Activated CD8-positive, alpha-beta memory T cell treated with anti-CD3 and anti-CD28 coated beads, Interleukin-2, amount 10 ng/mL, durations not matched to agents 7 days and 5 days (primary cell): ENCODE measurements at places on chromosomes 12 and 14. TPM values are rescaled to one million over a fixed set of nuclear protein-coding genes. Genes with fewer than 3 reads are reported as not detected.

Gene OTUB2
- total RNA-seq, result 3.4 TPM

Gene PLEKHD1
- 0.05 TPM for total RNA-seq

Gene GLTP
- 19.2 TPM for total RNA-seq

- no peaks in the 10 kb centered on the region for H3K27me3 ChIP-seq
- H3K4me3 ChIP-seq, result no peak overlapping the region
- H3K27ac ChIP-seq, result no peak overlapping the region
- no peaks in the 10 kb centered on the region for H3K4me1 ChIP-seq
These were observed 128.0 kb downstream of the KCNA5 start for GRCh38 chr12:5171701-5172100.

DNA sequence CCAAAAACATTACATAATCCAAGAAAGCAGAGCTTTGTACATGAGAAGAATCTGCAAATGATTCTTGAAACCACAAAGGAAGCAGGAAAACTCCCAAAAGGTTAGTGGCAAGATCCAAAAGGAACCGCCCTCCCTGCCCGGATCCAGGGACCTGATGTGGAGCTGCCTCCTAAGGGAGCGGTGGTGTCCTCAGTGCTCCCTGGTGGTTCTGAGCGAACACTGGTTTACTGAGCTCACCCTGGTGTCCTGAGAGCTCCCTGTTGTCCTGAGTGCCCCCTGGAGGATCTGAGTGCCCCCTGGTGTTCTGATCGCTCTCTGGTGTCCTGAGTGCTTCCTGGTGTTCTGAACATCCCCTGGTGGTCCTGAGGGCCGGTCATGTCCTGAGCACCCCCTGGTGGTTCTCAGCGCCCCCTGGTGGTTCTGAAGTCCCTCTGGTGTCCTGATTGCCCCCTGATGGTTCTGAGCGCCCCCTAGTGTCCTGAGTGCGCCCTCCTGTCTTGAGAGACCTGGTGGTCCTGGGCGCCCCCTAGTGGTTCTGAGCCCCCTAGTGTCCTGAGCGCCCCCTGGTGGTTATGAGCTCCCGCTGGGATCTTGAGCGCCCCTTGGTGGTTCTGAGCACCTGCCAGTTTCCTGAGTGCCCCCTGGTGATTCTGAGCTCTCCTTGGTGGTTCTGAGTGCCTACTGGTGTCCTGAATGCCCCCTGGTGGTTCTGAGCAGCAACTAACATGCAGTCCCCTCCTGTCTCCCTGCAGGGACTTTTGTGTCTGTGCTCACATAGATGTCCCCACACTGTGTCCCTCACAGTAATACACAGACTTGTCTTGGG is 891.1 kb downstream of the TMEM121 start:
- no peak overlapping the region for H3K27ac ChIP-seq
- H3K4me3 ChIP-seq, result no peak overlapping the region
- H3K4me1 ChIP-seq, result no peaks in the 10 kb centered on the region
- peaks cover 14% of the 10 kb centered on the region for H3K27me3 ChIP-seq

- no peak overlapping the region for H3K27ac ChIP-seq
- no peaks in the 10 kb centered on the region for H3K36me3 ChIP-seq
- H3K4me1 ChIP-seq, result no peaks in the 10 kb centered on the region
- no peaks in the 10 kb centered on the region for H3K27me3 ChIP-seq
- no peak for DNase-seq
These were observed 670.9 kb downstream of the DIO2 start for GRCh38 chr14:79540394-79540793.

- no peaks in the 10 kb centered on the region for H3K27me3 ChIP-seq
- no peak overlapping the region for H3K27ac ChIP-seq
- DNase-seq, result no peak
- H3K4me3 ChIP-seq, result no peak overlapping the region
- peaks cover 17% of the 10 kb centered on the region for H3K36me3 ChIP-seq
These were observed 30.1 kb downstream of the NRDE2 start for GRCh38 chr14:90301668-90302090.

DNA sequence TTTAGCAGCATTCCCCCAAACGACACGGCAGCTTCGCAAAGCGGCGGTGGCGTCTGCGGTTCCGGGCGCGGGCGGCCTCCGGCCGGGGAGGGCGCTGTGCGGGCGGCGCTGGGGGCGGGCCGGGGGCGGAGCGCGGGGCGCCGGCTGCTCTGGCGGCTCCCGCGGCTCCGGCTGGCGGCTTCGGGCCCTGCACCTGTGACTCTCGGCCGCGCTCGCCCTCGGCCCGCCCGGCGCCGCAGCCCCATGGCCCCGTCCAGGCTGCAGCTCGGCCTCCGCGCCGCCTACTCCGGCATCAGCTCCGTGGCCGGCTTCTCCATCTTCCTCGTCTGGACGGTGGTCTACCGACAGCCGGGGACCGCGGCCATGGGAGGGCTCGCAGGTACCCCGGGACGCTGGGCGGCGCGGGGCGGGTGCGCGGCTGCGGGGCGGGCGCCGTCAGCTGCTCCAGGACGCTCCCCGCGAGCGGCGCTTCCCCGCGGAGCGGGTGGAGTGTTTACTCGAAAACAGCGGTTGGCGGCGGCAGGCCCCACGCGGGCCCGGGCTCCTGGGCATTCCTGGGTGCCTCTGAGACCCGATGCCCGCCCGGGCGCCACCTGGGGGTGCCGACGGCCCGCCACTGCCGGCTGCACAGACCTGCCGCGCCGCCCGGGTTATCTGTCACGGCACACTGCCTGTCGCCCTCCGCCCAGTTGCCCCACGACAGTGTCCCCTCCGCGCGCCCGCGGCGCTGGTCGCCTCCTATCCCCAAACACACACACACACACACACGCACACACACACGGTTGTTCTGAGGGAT is at the start of gene SLC48A1:
Gene SLC48A1 (plus strand): TSS at position 177 of the 796 bp plus-strand sequence. CDS start 67 bp downstream, at position 244.
- peaks cover 15% of the 10 kb centered on the region for H3K27me3 ChIP-seq
- peaks cover 2% of the 10 kb centered on the region for H3K36me3 ChIP-seq
- H3K27ac ChIP-seq, result peak within 1 kb of the TSS; percentile 79
- peaks cover 41% of the 10 kb centered on the region for H3K4me1 ChIP-seq
- DNase-seq, result peak; percentile 69

DNA sequence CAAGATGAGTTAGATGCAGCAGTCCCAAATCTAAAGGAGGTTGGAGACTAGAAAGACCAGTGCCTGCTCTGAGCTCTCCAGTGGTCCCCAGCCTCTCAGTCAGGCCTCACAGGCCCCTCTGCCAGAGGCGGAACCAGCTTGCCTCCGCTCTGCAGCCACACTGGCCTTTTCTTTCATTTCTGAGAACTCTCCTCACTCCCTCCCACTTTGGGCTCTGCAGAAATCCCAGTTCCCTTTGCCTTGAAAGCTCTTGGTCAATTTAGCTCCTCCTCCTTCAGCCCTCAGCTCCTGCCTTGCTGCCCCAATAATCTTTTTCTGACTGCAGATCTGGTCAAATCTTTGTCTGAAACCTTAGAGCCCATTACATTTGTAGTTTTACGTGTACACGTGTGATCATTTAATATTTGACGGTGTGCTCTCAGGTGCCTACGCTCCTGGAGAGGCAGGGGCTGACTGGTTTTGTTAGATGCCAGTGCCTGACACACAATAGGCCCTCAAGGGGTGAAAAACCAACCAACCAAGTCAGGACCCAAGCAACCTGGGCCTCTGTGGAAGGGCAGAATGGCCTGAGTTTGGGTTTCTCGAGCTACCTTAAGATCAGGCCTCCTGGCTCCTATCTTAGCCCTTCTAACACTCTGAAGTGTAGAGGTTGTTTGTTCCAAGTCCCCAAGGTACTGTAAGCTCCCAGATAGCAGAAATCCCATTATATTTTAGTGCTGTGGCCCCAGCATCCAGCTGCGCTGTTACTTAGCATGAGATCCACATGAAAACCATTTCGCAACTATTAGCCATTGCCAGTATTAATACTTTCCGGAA is 1.1 kb upstream of the NUDT4 start:
- no peak for DNase-seq
- peak overlapping the region; percentile 72 for H3K4me3 ChIP-seq
- no peak overlapping the region for H3K27ac ChIP-seq
- H3K27me3 ChIP-seq, result peaks cover 7% of the 10 kb centered on the region

DNA sequence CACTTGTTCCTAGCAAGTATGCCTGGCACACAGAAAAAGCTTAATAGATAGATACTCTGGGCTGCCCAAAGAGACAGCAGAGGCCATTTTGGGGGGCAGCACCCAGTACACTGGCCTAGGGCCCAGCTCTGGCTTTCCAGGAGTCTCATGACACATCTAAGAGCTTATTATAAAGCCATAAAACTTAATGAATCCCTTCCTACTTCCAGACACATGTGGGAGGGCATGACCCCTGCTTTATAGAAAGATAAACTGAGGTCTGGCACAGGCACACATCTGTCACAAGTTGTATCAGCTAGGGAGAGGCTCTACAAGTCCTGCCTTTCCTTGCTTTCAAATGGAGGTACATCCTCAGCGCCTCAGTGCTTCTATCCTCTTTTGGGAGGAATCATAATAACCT is 27.1 kb downstream of the FMNL3 start:
- no peaks in the 10 kb centered on the region for H3K36me3 ChIP-seq
- H3K4me1 ChIP-seq, result peaks cover 35% of the 10 kb centered on the region
- H3K27ac ChIP-seq, result no peak overlapping the region
- no peaks in the 10 kb centered on the region for H3K27me3 ChIP-seq
- no peak overlapping the region for H3K4me3 ChIP-seq

DNA sequence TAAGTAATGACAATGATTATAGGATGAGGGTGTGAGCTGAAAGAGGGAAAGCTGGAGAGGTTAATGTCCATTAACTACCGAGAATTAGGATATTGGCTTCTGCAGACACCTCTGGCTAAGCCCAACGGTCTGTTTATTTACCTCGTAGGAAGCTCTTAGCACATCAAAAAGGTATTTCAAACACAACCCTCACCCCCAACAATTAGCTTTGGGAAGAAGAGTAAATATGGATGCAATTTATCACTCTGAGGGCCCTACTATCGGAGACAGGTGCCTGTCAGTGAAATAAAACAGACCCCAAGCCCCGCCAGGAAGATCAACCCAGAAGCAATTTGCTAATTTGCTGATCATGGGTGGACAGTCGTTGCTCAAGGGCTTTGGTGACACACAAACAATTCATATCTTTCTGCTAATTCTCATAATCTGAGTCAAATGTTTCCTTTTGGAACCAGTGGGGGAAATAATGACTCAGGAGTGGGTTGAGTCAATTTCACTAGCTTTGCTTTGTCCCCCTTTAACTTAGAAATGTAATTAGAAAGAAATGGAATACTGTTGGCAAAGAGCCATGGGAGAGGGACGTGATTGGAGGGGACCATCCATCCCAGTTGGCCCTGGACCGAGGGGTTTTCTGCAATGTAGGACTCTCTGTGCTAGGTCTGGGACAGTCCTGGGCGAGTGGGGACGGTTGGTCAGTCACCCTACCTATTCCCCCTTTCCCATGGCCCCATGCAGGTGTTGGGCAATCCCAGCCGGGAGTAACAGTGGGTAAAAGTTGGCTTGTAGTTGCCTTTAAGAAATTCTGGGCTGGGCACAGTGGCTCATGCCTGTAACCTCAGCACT is 99.1 kb upstream of the MED13L start:
- peaks cover 18% of the 10 kb centered on the region for H3K27me3 ChIP-seq
- H3K36me3 ChIP-seq, result no peaks in the 10 kb centered on the region
- peaks cover 18% of the 10 kb centered on the region for H3K4me1 ChIP-seq
- H3K27ac ChIP-seq, result no peak overlapping the region

- no peaks in the 10 kb centered on the region for H3K4me1 ChIP-seq
- DNase-seq, result no peak
- H3K36me3 ChIP-seq, result no peaks in the 10 kb centered on the region
These were observed 180.3 kb downstream of the DICER1 start for GRCh38 chr14:94977016-94977415.

DNA sequence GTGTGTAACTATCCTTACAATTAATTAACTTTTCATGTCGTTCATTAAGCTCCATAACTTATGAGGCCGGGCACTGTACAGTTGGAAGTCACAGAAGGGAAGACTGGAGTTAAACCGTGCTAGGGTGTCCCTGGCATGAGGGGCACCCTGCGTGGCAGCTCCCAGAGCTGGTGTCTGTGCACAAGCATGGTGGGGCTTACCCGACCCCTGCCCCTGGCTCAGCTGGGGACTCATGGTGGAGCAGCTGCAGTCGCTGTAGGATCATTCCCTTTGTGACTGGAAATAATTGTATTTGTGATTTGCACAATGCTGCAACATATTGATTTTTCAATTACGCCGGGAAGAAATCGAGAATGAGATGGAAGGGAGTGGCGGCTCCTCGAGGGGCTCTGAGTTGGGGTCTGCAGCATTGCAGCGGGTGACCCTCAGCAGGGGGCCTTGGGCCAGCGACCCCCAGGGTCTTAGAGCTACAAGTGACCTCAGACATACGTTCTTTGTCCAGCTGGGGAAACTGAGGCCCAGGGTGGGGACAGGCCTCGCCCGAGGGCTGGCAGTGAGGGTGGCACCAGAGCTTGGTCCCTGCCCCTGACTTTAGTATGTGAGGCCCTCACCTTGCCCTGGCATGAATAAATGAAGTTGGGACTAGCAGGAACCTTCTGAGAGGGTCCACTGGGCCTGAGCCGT is 125.4 kb downstream of the KIF26A start:
- peaks cover 16% of the 10 kb centered on the region for H3K27me3 ChIP-seq
- no peaks in the 10 kb centered on the region for H3K36me3 ChIP-seq
- H3K27ac ChIP-seq, result no peak overlapping the region
- no peaks in the 10 kb centered on the region for H3K4me1 ChIP-seq
- no peak for DNase-seq

DNA sequence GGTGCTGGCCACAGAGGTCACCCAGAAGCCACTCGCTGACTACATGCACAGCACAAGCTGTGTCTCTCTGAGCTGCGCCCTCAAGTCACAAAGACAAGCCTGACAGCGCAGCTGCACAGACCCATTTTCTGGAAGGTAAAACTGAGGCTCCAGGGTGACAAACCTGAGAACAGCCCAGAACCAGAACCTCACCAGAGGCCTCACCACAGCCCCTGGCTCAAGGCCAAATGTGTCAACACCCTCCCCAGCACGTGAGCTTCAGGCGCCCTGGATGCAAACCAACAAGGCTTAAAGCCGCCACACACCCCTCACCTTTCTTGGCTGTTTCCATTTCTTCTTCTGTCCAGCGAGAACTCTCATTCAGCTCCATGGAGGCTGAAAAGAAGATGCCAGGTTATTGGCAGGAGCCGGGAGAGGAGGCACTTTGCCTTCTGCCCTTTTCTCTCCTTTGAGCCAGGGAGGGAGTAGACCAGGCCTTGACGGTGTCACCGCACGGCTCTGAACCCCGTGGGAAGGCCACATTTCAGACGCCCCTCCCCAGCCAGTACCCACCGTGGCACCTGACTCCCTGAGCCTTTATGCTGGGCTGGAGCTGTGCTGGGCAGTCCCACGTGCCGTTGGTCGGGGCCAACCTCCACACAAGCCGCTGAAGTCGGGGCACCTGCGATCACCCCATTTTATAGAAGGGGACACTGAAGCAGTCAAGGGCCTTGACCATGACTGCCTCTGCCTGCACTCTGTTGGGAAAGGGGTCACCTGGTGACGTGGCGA is 103.1 kb downstream of the RFLNA start:
- DNase-seq, result no peak
- peaks cover 1% of the 10 kb centered on the region for H3K36me3 ChIP-seq
- H3K27ac ChIP-seq, result no peak overlapping the region
- H3K4me3 ChIP-seq, result no peak overlapping the region
